HCT116 (cell line): ENCODE measurements at places on chromosomes 11 and 22.

DNA sequence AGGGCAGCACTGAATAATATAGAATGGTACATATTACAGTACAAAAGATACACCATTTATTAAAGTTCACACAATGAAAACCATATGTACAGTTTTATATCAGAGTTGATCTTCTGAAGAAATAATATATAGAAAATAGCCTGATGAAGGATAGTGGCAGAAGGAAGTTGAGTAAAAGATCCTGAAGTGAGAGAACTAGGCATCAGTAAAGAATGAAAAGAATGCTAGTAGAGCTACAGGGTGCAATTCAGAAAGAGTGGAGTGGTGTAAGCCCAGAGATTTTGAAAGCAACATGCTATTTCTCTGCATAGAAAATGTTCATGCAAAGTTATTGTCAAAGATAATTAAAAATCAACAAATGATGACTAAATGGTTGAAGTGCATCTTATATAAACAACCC is 1552.7 kb upstream of the TENM4 start:
- DNase-seq: no peak
- no peak overlapping the region for H3K4me3 ChIP-seq
- H3K27ac ChIP-seq: no peak overlapping the region
- H3K4me1 ChIP-seq: no peaks in the 10 kb centered on the region

- H3K4me3 ChIP-seq: no peak overlapping the region
- H3K27ac ChIP-seq: no peak overlapping the region
- no peaks in the 10 kb centered on the region for H3K36me3 ChIP-seq
- no peaks in the 10 kb centered on the region for H3K27me3 ChIP-seq
Observed at GRCh38 chr11:125425601-125426000, 70.5 kb downstream of the FEZ1 start.

DNA sequence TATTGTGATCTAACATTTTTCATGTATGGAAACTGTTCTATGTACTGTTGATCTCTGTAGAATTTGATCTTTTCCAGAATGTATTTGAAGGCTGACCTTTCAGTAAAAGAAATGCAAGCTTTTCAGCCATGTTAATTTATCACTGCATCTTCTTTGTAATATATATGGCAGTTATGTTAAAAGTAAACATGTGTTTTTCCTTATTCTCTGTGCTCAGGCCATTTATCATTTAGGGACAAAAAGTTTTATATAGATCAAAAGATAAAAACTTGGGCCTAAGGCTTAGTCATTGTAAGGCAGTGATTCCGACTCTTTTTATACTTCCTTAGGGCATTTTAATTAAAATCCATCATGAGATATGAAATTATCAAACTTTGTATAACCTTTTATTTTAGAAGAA is 48.7 kb downstream of the KDM2A start:
- peaks cover 8% of the 10 kb centered on the region for H3K4me1 ChIP-seq
- H3K27me3 ChIP-seq: no peaks in the 10 kb centered on the region
- H3K36me3 ChIP-seq: no peaks in the 10 kb centered on the region
- H3K27ac ChIP-seq: no peak overlapping the region
- no peak overlapping the region for H3K4me3 ChIP-seq

DNA sequence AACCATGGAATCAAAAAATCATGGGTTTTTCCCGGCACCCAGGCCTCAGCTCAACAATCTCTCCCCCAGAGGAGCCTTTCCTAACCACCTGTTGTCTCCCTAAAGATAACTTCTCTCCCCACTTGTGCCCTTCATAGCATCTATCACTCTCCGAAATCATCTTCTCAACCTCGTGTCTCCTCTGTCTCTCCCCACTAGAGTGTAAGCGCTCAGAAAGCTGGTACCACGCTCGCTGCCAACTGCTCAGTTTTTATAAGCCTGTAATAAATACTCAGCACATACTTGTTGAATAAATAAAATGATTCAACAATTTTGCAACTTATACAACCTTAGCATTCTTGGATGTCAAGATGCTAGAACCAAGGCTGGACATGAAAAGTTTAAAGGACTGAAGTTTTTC is 185.2 kb downstream of the BCR start:
- H3K36me3 ChIP-seq: no peaks in the 10 kb centered on the region
- H3K27ac ChIP-seq: no peak overlapping the region
- no peaks in the 10 kb centered on the region for H3K4me1 ChIP-seq
- H3K4me3 ChIP-seq: no peak overlapping the region
- no peak for DNase-seq

- DNase-seq: no peak
- no peaks in the 10 kb centered on the region for H3K4me1 ChIP-seq
- H3K4me3 ChIP-seq: no peak overlapping the region
- H3K27me3 ChIP-seq: no peaks in the 10 kb centered on the region
- H3K36me3 ChIP-seq: no peaks in the 10 kb centered on the region
Observed at GRCh38 chr11:119539583-119539982, 116.6 kb upstream of the THY1 start.

GRCh38 chr22:27829620-27830019 is 28.1 kb upstream of the MN1 start:
- H3K27ac ChIP-seq: no peak overlapping the region
- no peaks in the 10 kb centered on the region for H3K27me3 ChIP-seq
- H3K36me3 ChIP-seq: no peaks in the 10 kb centered on the region
- no peak overlapping the region for H3K4me3 ChIP-seq
- H3K4me1 ChIP-seq: no peaks in the 10 kb centered on the region

DNA sequence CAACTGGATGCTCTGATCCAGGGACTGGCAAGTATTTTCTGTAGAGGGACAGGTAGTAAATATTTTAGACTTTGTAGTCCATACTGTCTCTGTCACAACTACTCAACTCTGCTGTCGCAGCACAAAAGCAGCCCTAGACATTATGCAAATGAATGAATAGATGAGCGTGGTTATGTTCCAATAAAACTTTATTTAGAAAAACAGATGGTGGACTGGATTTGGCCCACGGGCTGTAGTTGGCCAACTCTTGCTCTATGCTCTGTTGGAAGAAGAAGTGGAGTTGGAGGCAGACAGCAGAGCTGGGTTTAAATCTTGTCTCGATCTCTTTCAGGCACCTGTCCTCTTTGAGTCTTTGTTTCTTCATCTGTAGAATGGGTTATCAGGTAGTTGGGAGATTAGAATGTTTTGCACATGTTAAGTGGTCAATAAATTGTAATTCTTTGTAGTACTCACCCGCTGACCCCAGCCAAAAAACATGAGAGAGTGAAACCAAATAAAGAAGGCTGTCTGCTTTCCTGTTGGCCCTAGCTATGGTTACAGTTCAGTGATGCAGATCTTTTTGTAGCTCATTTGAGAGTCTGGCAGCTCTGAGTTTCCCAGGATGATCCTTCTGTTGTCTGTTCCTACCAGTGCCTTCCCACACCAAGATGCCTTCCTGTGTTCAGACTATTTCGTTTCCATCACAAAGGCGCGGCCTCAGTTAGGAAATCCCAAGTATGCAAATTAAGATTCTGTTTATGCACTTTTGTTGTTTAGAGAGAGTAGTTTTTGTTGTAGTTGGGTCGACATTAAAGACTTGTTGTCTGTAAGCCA is 198.1 kb upstream of the SEZ6L start:
- H3K4me1 ChIP-seq: no peaks in the 10 kb centered on the region
- no peak for DNase-seq
- no peaks in the 10 kb centered on the region for H3K36me3 ChIP-seq
- no peak overlapping the region for H3K4me3 ChIP-seq
- H3K27ac ChIP-seq: no peak overlapping the region
- peaks cover 41% of the 10 kb centered on the region for H3K27me3 ChIP-seq

- peaks cover 46% of the 10 kb centered on the region for H3K4me1 ChIP-seq
- peak overlapping the region; percentile 90 for H3K4me3 ChIP-seq
- DNase-seq: no peak
- peak overlapping the region; percentile 100 for H3K27ac ChIP-seq
- H3K27me3 ChIP-seq: no peaks in the 10 kb centered on the region
Observed at GRCh38 chr22:46073683-46074504, 76.4 kb upstream of the PPARA start.

- DNase-seq: no peak
- H3K27me3 ChIP-seq: no peaks in the 10 kb centered on the region
- H3K36me3 ChIP-seq: no peaks in the 10 kb centered on the region
- H3K27ac ChIP-seq: no peak overlapping the region
Observed at GRCh38 chr11:74480688-74481417, 12.7 kb downstream of the LIPT2 start.

- no peak overlapping the region for H3K4me3 ChIP-seq
- no peaks in the 10 kb centered on the region for H3K27me3 ChIP-seq
- H3K36me3 ChIP-seq: no peaks in the 10 kb centered on the region
- H3K4me1 ChIP-seq: peaks cover 70% of the 10 kb centered on the region
- peak overlapping the region; percentile 40; the same call in 1 of the 2 replicates for H3K27ac ChIP-seq
- DNase-seq: no peak
Observed at GRCh38 chr11:47514825-47515647, 37.9 kb downstream of the CELF1 start.

GRCh38 chr11:125494031-125494360 is 2.1 kb downstream of the FEZ1 start:
- no peaks in the 10 kb centered on the region for H3K4me1 ChIP-seq
- H3K4me3 ChIP-seq: no peak overlapping the region
- DNase-seq: no peak
- H3K27ac ChIP-seq: no peak overlapping the region
